HS-5 (cell line): ENCODE measurements at places on chromosomes 7 and 10.

- DNase-seq: peak; percentile 48
Measured at GRCh38 chr7:19020711-19021110, 96.7 kb downstream of the TWIST1 start.

DNA sequence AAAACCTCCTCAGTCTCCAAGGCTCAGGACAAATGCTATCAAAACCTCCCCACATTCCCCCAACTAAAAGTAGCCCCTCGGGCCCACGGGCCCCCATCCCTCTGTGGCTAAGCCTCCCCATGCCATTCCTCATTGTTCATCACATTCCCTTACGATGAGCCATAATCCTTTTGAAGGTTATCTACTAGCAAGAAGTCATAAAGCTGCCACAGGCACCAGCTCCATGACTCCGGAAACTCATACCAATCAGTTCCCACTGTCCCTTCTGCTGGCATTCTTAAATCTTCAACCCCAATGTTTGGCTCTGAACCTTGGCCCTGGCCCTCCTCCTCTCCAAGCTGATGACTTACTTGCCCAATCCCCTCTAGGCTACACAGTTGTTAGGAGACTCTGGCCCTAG lies 19.4 kb upstream of the TM9SF3 start:
- DNase-seq: no peak

GRCh38 chr7:33500703-33501701 lies 371.6 kb downstream of the BBS9 start:
- no peak for DNase-seq

DNA sequence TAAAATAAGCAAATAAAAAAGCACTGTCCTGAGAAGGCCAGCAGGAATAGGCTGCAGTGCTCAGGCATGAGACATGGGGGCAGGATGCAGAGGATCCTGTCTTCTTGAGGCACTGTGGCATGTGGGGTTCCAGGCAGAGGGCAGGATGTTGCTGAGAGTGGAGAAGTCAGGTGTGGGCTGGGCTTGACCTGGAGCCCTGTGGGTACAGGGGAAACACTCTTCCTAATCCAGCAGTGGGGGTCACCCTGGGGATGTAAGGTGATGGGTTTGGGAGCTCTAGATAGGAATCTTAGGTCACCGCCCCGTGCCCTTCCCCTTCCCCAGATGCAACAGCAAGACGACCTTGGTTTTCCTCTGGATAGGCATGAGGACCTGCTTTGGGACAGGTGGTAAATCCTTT lies 13.6 kb downstream of the SUMF2 start:
- DNase-seq: no peak

- DNase-seq: no peak
Measured at GRCh38 chr10:67114945-67115344, 189.1 kb downstream of the LRRTM3 start.

DNA sequence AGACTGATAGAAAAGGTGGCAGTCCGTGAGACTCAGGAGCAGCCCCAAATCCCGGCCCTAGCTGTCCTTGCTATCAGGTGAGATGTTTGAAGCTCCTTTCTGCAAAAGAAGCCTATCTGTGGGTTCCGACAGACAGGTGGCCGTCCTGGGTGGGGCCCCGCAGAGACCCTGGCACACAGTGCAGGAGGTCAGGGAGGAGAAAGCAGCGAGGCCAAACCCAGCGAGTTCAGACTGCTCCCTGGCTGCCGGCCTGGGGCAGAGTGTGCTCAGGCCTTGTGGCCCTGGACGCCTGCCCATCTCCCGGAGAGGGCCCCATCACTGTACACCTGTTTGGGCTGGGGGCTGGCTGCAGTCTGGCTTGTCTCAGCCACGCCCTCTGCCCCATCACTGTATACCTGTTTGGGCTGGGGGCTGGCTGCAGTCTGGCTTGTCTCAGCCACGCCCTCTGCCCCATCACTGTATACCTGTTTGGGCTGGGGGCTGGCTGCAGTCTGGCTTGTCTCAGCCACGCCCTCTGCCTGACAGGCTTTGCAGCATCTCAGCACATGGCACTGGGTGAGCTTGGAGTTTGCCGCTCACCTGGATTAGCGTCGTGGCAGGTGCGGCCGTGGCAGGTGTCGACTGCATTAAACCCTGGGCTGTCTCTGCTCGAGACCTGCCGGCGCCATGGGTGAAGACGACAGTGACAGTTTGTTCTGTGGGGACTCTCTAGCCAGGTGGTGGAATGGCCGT lies 11.8 kb upstream of the PRKAR1B start:
- DNase-seq: no peak

DNA sequence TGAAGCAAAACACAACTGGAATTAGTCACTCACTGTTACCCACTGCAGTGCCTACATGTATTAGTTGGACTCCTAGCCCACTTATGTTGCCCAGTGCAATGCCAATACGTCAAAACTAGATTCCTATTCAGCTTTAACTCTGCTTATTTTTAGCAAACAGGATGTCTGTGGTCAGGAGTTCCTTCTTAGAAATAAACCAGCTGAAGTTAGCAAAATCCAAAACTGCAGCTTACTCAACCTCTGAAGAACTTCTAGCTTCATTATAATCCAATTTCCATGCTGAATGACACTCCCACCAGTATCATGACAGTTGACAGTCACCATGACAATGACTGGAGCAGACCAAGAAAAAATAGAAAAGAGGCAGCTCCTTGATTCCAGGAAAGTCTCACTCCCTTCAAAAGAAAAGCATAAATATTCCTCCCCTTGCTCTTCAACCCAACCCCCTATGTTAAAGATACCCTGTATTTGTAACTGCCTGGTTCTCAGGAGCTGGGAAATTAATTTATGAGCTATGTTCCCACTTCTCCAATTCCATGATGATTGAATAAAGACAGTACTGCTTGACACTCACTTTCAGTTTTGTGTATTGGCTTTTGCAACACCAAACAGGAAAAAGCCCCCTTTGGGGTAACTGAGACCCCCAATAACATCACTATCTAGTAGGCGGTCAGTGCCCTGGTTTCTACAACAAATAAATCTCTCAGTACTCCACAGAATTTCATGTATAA lies 327.4 kb downstream of the SORCS1 start:
- no peak for DNase-seq

GRCh38 chr7:50808282-50808888 lies 25.7 kb upstream of the GRB10 start:
- no peak for DNase-seq

GRCh38 chr7:18971839-18972238 lies 145.6 kb downstream of the TWIST1 start:
- no peak for DNase-seq

GRCh38 chr7:80387634-80388193 lies 124.2 kb downstream of the GNAT3 start:
- no peak for DNase-seq

- DNase-seq: no peak
Measured at GRCh38 chr7:66699998-66700397, 40.5 kb upstream of the RABGEF1 start.

DNA sequence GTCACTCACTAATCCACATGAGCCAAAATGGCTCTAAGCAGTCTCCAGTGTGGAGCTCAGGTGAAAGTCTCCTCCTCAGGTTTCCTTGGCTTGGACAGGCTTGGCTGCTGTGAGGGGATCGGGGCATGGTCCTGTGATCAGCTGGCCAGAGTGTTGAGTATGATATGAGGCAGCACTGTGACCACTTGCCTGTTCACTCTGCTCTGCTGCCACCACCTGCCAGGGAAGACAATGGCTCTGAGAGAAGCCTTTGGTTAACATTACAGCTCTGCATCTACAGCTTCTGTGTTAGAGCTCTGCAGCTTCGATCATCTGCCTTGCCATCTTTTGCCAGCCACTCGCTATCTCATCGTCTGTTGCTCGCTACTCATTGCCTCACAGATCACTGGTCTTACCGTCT lies 20.1 kb upstream of the PTN start:
- no peak for DNase-seq

DNA sequence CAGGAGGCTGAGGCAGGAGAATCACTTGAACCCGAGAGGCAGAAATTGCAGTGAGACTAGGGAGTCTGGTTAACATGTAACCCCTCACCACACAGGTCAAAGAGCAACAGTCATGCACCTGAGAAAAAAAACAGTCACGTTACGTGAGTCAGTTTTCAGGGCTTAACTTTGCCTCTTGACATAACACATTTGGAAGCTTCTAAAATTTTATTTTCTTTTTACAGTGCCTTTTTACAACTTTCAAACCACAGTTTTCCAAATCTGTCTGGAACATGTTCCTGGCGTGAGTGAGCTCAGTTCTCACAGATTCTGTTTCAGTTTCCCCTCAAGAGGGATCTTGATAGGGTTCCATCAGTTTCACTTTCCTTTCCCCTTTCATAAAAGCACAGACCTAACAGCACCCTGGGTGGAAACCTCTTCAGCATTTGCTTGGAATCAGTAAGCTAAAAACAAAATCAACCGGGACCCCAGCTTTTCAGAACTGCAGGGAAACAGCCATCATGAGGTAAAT lies 4.4 kb downstream of the IFIT3 start:
- DNase-seq: no peak

DNA sequence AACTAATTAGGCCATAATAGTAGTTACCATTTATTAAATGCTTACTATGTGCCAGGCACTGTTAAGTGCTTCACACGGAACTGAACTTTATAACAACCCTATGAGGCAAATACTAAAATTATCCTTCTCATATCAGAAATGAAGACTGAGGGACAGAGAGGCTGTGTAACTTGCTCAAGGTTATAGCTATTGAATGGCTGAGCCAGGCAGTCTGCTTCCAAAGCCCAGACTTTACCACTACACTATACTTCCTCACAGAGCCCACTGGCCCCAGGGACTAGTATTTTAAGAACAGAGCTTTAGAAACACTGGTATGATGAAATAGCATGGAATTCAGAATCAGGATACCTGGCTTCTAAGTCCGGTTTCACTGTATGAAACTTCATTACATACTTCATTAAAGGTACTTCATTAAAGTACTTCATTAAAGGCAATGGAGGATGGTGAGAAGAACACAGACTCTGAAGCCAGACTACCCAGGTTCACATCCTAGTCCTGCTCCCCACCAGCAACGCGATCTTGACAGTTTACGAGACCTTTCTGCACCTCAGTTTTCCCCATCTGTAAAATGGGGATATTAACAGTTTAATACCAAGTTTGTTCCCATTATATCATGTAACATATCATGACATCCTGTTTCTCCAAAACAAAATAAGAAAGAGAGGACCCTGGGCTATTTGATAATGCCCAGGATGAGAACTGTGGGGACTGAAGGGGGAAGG lies 19.6 kb downstream of the ANXA11 start:
- no peak for DNase-seq
